Inflammatory macrophage treated with lipopolysaccharide for 1 hour (primary cell): ENCODE measurements at places on chromosomes 11 and 22.

- DNase-seq, result no peak
Measured at GRCh38 chr11:64067230-64067993, 31.7 kb downstream of the FLRT1 start.

- no peak for DNase-seq
Measured at GRCh38 chr22:35784633-35785032, 67.0 kb downstream of the APOL5 start.

DNA sequence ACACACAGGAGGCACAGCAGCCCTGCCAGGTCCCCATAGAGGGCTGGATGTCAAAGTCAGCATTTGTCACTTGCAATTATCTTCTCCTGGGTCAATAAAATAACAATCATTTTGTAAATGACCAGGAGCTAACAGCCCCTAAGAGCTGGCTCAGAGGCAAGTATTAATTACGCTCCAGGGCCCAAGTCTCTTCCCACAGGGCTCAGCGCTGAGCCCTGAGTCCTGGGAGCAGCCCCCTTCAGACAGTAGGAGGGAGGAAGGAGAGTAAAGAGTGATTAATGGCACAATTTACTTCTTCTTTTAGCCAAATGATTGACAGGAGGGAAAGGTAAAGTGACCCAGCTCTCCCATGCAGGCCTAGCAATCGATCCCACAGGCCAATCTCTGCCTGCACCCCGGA, 99.0 kb upstream of the DRD2 start:
- no peak for DNase-seq

- DNase-seq, result peak; percentile 27
Measured at GRCh38 chr11:61749591-61750217, 2.7 kb upstream of the MYRF start.

DNA sequence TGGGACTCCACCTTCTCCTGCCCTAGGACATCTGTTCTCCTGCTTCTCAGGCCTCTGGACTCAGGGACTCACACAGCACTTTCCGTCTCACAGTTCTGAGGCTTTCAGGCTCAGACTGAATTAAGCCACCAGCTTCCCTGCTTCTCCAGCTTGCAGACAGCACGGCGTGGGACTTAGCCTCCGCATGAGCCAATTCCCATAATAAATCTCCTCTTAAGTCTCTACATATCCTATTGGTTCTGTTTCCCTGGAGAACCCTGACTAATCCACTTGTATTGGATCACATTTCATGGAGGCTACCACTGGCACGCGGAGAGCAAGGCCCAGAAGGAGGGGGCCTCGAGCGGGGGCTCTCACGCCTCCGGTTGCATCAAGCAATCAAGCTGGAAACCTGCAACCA, 1313.6 kb downstream of the TBC1D22A start:
- DNase-seq, result no peak

DNA sequence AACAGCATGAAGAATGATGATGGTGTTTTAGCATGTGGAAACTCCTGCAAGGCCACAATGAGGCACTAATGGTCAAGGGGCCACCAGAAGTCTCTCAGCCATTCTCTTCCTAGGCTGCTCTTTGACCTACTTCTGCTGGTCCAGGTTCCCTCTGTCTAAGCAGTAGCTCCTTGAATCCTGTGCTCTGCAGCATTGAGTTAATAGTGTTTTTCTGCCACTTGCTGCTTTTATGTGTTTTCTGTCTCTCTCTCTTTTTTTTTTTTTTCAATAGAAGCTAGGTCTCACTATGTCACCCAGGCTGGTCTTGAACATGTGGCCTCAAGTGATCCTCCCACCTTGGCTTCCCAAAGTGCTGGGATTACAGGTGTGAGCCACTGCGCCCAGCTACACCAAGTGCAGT, 20.1 kb upstream of the AIFM3 start:
- no peak for DNase-seq

DNA sequence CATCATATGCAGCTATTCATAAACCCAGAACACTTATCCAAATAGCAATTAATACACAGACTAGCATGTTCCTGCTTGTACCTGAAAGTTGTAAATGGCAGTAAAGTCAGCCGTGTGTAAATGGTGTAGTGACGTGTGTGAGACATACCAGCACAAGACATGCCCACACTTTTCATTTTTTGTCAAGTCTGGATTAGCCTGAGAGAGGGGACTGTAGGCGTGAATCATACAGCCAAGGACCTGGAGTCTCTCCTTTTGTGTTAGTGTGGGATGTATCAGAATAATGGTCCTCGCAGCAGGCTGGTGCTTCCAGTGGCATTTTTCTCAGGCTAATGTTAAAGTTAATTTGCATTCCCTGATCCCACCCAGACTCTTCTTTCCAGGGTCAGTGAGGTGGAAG, 116.8 kb upstream of the BMAL1 start:
- DNase-seq, result no peak

GRCh38 chr22:43276321-43276720, 66.9 kb downstream of the SCUBE1 start:
- DNase-seq, result peak; percentile 44

DNA sequence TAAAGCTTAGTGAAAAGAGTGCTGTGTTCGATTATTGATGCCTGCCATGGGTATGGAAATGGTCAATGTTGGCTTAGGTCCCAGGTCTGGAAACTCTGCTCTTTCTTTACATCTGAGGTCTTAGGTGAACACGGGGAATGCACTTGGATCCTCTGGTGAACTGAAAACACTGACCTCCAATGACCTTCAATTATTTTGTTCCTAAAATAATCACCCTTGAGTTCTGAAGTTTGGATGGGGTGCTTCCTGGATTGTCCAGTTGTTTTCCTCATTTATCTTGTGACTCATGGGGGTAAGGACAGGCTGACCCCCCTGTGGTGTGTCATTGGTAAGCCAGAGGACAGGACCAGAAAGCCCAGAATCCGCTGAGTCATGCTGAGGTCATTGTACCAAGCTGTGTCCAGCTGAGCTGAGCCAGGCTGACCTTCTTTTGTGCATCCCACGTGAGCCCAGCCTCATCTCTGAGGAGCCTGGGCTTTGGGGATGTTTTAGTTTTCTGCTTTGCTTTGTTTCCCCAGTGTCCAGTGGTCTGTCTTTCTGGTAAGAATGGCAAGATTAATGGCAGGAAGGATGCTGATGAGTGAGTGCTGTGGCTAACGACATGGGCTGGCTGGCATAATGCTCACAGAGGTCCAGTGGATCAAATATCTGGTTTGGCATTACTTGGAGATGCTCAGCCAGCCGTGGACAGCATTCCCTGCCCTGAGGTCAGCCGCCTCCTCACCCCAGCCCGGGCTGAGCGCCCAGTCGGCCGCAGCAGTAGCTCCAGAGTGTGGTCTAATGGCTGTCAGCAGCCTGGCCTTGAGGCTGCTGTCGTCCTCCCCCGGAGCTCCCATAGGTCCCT, 35.6 kb downstream of the AMPD3 start:
- peak; percentile 73 for DNase-seq

DNA sequence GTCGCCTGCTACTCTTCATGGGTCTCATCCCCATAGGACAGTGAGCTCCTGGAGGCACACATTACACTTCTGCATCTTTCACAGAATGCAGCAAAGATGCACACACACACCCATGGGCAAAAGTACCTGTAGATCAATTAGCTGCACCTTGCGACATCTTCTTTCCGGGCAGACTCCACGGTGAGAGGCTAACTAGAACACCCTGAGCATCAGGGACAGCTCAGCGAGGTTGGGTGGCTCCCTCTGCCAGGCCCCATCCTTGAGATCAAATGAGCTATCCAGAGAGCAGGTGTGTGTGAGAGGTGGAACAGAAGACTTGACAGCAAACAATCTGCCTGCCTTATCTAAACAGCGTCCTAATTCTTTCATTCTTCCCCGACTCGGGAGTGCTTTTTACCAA, 96.1 kb upstream of the BID start:
- DNase-seq, result no peak

- no peak for DNase-seq
Measured at GRCh38 chr11:123461164-123461563, 31.1 kb downstream of the GRAMD1B start.

GRCh38 chr11:12893787-12894672, 115.1 kb upstream of the RASSF10 start:
- peak; percentile 14 for DNase-seq

DNA sequence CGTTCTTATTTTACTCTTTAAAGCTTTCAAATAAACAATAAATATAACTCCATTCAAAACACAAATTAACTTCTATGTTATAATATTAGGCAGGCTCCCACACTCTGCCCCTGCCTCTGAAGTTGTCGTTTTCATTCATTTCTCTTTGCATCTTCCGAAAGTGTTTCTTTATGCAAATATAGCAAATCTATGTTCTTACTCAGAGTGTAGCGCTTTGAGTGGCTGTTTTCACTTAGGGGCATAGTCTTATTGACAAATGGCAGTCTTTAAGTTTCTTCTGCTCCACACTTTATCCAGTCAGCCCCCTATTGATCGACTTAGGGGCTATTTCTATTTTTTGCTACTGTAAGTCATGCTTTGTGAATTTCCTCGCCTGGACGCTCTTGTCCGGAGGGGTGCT, 45.3 kb upstream of the RTL6 start:
- DNase-seq, result no peak

DNA sequence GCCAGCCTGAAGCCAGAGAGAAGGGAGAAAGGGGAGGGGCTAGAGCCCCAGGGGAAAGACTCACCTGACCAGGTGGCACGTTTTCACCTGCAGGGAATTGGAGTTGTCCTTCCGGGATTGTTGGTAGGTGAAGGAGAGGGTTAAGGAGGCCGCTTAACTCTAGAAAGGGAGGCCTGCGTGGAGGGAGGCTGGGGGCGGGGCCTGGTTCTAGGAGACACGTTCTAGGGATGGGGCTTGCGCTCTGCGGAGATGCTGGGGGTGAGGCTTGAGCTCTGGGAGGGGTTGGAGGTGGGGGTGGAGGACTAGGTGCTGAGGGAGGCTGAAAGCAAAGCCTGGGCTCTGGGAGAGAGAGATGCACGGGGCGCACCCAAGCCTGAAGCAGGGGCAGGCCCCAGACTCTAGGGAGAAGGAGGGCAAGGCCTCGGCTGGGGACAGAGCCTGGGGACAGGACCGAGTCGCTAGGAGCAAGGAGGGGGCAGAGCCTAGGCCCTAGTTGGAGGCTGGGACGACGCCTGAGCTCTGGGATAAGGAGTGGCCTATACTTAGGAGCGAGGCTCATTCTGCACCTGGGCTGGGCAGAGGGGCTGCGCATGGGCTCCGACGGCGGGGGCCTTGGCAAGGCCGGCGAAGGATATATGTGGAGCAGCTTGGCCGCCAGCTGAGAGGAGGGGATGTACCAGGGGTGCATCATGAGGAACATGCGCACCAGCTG, 2.4 kb downstream of the RASGRP2 start:
- no peak for DNase-seq

GRCh38 chr11:87722756-87723565, 452.3 kb downstream of the RAB38 start:
- DNase-seq, result peak; percentile 28

DNA sequence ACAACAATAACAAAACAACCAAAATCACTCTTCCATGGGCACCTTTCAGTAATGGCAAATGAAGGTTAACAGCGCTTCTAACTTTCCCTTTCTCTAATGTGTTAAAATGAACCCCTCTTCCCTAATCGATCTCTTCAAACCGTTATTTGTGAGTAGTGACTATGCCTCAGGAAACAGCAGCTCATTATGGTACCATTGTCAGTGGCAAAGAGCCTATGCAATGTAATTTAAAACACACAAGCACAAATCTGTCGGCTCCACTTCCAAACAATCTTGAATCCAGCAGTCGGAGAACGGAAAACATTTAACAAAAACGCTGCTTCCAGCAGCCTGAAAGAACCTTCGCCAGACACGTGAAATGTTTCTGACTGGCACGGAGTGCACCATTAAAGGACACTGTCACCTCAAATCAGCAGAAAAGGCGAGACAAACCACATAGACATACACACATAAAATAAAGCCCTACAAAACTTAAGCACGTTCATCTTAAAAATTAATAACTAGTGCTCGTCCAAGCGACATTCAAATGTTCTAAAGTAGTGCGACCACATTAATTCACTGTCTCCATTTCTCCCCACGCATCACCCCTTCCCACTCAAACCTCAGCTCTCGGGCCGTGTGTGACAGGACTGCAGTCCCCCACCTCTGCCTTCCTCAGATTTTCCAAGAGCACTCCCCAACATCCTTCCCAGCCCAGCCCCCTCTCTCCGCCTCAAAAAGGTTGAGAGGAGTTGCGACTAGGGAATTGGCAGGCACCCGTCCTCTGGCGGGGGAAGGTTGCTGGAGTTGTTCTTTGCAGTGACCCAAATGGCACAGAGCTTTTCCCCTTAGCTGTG, 748 bp downstream of the RAB30 start:
- DNase-seq, result no peak

DNA sequence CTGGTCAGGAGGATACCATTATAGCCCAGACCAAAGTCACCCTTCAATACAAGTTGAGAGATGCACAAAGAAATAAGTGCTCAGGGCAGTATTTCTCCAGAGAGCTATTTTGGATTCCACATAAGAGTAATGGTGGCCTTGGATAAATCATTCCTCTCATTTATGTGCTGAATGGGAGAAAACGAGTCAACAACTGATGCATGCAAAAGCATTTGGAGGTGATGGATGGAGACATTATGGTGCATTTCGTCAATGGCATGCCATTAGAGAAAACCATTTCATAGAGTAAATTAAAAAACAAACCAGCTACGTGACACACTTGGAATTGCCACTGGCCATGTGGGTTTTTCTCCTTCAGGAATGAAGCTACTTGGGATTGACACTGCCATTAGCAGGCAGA, 81.2 kb downstream of the ARL14EP start:
- DNase-seq, result no peak

DNA sequence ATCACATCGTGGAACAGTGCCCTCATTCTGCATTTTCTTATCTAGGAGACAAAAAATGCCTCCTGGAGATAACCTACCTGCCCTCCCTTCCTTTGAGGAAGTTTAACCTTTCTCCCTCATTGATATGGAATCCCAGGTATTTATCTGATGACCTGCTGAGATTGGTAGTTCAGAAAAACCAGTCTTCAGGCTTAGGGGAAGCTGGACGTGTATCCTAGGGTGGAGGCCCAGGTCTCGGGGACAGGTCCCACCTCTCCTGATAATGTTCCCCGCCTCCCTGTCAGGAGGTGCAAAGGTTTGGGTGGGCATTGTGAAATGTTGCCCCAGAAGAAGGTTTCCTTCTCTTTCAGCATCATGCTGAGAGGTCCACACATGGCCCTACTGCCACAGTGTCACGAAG, 186.9 kb upstream of the NAV2 start:
- no peak for DNase-seq

- DNase-seq, result no peak
Measured at GRCh38 chr11:103618528-103618927, 417.9 kb upstream of the DDI1 start.

DNA sequence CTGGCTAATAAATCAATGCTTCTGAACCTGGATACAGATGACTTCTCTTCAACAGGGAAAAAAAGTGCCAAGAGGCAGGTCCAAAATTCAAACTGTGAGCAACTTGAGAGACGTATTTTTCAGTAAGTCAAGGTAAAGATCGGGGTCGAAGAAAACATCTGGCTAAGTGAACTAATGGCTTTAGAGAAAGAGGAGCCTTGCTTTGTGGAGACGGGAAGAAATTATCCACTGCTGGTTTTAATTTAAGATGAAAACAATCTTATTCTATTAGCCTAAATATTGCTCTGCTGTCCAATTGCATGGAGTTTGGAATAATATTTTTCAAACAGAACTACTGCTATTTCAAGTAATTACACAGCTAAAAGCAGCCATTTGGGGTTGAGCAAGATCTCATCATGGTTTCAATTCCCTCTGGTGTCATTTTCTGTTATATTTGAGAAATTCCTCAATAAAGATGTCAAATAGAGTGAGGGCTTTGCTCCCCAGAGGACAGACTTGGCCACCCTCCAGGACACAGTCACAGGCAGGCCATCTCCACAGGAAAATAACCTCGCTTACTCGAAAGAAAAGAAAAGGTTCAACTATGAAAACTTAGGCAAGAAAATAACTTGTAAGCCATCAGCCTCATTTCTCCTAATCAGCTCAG, 29.8 kb downstream of the SCUBE1 start:
- peak; percentile 37 for DNase-seq
